Activated naive CD4-positive, alpha-beta T cell (primary cell): ENCODE measurements at places on chromosomes 6 and 20.

DNA sequence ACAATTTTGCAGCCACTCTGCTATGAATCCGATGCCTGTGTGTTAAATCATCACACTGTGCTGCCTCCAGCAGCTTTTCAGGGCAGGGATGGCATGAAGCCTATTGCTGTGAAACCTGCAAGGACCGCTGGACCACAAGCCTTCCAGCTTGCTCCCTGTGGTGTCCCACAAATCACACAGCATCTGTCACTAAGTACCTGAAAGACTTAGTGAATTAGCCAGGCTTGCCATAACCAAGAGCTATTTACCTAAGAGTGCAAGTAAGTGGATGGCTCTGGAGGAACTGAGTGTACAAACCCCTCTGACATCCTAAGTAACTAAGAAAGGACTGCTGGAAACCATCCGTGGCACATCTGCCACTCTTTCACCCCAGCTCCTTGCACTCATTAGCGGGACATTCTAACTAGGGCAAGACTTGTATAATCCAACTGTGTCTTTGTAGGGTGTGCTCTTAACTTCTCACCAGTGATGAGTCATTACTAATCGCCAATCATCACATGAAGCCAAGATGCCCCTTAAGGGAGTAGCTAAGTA, 34.7 kb downstream of the FOXQ1 start:
- DNase-seq, result no peak

DNA sequence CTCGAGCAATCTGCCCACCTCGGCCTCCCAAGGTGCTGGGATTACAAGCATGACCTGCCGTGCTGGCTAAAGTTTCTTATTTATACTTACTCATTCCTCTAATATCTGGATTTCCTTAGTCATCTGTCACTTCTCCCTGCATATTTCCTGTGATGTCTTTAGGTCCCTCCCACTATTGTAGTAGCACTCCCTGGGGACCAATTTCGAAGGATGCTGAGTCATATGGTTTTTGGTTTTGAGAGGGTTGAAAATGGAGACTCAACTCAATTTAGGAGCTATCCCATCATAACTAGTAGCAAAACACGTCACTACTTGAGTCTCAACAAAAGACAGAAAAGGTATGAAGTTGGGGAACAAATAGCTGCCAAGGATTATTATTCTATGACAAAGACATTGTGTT, 20.2 kb downstream of the MCUR1 start:
- DNase-seq, result no peak

- no peak for DNase-seq
Observed at GRCh38 chr6:47552319-47552718, 74.7 kb downstream of the CD2AP start.

- no peak for DNase-seq
Observed at GRCh38 chr6:78835817-78836216, 31.5 kb upstream of the IRAK1BP1 start.

DNA sequence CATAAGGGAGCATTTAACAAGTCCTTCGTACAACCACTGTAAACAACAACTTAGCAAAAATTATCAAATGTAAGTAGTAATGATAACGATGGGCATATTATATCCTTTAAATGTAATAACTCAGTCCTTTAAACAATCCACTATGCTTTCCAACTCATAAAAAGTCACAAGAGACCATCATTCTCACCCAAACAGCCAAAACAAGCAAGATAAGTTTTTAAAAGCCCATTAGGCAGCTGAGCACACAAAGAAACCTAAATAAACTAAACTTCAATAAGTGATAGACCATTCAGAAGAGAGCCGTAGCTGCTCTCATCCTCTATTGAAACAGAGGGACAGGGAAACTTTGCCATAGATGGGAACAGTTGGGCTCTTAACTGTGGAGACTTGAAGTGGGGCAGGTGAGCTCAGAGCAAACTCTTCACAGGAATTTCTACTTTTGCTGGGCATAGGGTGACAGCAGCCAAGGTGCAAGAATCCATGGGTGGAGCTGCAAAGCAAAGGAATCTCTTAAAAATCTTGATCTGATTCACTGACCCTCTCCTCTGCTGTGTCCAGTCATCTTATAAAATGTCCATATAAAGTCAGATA, 22.5 kb downstream of the RAB22A start:
- DNase-seq, result no peak

GRCh38 chr6:16651871-16652270, 109.4 kb downstream of the ATXN1 start:
- no peak for DNase-seq

GRCh38 chr6:131575834-131576478, 2.9 kb downstream of the ARG1 start:
- DNase-seq, result no peak

GRCh38 chr6:62623846-62624532, 338.0 kb upstream of the KHDRBS2 start:
- no peak for DNase-seq

DNA sequence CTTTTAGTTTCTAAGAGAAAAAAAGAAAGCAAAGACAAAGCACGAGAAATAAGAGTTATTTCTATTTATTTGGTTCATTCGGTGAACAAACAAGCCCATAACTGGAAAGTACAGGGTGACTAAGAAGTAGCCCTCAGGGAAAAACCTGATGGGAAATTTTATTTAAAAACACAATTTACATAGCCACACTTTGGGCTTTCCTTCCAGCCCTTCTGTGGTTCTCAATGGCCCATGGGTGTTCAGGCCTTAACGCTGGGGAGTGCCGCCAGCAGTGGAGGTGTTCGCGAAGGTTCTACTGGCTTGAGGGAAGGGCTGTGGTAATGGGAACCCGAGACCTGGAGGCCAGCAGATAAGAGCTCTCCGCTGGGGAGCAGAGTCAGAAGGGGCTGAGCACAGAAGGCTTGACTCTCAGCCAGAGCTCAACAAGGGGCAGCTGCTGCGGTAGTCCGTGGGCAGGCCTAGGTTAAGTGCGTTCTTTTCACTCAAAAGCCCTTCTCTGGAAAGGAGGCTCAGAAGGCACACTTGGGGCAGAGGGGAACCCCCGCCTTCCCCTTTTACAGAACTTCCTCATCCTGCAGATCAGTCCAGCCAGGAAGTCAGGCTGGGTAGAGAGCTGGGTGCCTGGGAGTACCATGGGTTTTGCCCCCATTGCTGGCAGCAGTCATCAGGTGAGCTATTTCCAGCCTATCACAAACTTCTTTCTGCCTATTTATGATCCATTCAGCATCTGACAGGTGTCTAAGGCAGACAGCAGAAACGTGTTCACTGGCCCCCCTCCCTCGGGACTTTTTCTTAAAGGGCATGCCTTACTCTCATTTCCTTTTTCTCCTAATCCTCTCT, 8.8 kb upstream of the CD83 start:
- no peak for DNase-seq

GRCh38 chr6:36124881-36125280, 5.4 kb upstream of the MAPK13 start:
- no peak for DNase-seq

DNA sequence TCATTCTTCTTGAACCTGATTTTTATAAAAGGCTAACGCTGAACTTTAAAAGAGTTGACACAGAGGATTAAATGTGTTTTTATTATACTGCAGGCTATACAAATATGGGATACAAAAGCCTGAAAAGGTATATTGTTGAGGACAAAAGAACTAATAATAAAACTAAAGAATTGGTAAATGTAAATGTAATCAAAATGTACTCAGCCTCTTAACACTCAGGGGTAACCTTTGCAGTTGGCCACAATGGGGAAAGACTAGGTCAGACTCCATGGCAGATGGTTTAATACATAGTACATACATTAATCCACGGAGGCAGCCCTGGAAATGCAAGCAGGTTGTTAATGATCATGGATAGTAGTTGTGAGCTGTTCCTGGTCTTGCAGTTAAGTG, 57.5 kb downstream of the SOBP start:
- DNase-seq, result no peak

- no peak for DNase-seq
Observed at GRCh38 chr6:161536224-161536630, 262.4 kb upstream of the AGPAT4 start.

DNA sequence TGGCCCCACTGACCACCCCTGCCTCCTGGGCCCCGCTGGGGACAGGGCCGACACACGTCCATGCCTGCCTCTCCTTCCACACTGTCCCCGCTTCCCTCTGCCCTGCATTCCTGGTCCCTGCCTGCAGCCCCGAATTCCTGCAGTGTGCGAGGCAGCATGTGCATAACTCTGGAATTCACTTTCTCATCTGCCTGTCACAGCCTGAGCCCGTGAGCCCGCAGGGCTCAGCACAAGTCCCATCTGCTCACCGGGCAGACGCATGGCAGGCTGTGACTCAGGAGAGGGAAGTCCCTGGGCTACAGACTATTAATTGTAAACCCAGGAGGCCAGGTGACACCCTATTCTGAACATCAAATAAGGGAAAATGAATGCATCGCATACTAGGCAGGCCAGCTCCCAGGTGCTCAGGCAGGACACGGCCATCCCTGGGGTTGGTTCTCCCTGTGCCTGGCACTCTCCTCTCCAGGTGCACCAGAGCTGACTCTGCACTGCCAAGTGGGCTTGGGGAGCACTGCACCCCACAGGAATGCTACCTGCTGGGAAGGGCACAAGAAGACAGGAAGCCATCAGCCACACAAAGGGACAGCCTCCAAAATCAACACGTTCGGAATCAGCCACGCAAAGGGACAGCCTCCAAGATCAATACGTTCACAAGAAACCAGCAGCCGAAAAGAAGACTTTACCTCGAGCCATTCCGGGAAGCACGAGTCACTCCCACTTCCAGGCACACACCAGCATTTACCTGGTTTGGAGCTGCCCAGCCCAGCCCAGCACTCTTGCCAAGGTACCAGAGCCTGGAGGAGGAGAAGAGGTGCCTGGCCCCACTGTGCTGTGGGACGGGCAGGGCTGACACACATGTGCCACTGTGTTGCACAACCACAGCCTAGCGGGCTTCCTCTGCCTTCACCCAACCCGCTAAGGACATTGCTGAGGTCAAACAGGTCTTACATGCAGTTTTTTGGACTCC, 65.9 kb downstream of the DLL1 start:
- no peak for DNase-seq

DNA sequence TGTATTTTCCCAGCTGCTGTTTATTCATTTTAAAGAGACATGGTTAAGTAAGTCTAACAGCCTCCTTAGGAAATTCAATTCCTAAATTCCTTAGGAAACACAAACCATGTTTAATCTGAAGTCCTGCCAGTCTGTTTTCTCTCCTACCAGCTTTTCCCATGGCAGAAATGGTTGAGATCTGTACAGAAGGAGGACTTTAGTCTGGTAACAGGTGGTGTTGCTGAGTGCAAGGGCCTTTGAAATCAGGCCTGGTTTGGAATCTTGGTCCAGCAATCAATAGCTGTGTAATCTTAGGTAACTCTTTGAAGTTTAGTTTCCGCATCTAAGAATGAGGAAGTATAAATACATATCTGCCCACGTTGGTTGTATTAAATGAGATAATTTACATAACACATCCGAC, 232.5 kb downstream of the LAMA2 start:
- DNase-seq, result no peak

- DNase-seq, result no peak
Observed at GRCh38 chr20:48163505-48163904, 378.2 kb upstream of the SULF2 start.

GRCh38 chr6:55704421-55704820, 125.4 kb upstream of the HMGCLL1 start:
- no peak for DNase-seq

DNA sequence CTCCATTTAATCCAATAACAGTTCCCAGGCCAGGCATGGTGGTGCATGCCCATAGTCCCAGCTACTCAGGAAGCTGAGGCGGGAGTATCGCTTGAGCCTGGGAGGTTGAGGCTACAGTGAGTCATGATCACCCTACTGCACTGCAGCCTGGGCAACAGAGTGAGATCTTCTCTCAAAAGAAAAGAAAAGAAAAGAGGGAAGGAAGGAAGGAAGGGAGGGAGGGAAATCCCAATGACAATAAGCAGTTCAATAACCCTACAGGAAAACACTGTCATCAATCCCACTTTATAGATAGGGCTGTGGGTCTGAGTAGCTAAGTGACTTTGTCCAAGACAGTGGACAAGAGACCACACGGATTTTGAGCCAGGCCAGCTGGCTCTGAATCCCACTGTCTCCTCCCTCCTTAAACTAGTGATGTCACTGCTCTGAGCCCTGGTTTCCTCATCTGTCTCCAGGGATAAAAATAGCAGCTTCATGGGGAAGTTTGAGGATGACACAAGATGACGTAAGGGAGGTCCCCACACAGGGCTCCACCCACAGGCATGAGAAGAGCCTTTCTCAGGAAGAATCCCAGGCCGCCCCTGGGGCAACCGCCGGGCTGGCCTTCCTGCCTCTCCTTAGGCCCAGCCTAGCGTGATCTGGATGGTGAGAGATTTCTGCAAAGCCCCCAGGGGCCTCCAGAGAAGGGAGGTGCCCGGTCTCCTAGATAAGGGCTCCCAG, 7.2 kb upstream of the TRIB3 start:
- no peak for DNase-seq

DNA sequence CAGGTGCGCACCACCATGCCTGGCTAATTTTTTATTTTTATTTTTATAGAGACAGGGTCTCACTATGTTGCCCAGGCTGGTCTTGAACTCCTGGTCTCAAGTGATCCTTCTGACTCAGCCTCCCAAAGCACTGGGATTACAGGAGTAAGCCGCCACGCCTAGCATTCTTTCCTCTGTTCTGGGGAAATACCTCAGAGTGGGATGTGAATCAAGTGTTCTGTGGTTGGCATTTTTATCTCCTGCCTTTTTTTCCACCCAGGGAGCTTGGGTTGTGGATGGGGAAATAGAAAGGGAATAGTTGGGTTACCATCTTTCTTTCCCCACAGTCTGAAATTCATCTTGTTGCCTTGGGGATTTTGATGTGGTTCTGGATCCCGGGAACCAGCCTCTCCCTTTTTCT, 24.1 kb downstream of the TFAP2C start:
- DNase-seq, result no peak

DNA sequence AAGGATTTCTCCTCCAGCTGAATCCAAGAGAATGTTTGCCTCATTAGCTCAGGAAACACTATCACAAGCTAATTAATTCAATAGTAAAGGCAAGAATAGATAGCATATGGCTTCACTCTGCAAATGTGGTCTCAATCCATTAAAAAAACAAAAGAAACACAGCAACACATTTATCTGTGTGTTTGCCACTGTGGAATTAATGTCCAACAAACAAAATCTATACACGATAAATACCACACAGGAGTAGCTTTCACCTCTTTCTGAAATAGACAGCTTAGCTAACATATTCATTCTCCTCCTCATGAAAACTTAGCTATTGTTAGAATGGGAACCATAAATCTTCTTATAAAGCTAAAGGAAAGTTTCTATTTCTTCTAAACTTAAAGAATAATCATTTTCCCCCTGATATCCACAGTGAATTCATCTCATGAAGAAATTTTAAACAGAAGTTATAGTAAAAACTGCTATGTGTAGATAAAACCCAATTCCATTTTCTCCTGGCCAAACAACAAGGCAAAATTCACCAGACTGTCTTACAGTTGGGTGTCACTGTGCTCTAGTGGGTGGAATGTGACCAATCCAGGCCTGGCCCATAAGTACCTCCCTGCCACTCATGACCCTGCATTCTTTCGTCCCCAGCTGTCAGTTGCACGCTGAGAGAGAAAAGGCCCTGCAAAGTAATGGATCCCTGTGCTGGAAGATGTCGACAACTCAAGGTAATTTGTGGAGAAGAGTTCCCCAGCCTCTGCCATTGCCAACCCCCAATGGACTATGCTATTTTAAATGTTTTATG, 92.9 kb upstream of the NRSN1 start:
- DNase-seq, result no peak
